ENCODE measurements at places on chromosomes 13 and 19.

- DNase-seq, result no peak
These were observed 50.7 kb downstream of the NDFIP2 start for GRCh38 chr13:79531542-79532254.

DNA sequence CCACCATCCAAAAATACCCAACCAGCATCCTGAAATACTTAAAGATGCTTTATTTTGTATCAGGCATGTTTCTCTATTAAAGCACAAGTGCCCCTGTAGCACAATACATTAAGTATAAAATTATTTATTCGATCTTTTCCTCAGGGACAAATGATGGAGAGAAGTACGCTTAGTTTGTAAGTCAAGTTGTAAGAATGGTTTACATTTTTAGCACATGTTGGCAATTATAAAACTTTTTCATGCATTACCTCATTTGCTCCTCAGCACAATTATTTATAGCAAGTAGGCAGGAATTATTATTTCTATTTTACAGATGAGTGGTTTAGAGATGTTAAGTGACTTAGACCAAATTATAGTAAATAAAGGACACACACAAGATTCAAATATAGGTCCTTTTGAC is 232.6 kb upstream of the HTR2A start:
- DNase-seq, result no peak

DNA sequence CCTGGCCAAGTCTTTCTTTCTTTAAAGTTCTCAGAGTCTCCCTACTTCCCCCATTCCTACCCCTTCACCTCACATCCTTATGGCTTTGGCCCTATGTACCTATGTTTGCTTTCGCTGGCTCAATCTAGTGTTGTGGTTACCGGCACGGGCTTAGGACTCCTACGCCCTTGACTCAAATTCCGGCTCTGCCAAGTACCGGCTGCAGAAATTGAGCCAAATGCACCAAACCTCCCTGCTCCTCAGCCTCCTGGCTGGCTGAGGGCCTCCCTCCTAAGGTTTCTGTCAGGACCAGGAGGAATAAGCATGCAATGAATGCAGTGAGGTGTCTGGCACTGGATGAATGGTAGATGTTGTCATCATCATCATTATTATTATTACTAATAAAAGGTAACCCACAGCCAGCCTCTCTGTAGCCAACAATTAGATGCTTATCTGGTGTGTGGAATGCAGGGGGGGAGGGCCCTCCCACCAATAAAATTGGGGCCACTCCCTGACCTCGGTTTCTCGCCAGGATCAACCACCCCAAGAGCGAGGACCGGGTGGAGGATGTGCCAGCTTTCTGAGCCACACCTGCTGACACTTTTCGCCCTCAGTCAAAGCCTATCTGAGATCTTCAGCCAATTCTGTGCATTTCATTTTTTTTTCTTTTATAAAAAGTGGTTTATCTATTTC is 20.7 kb downstream of the KLK5 start:
- no peak for DNase-seq

DNA sequence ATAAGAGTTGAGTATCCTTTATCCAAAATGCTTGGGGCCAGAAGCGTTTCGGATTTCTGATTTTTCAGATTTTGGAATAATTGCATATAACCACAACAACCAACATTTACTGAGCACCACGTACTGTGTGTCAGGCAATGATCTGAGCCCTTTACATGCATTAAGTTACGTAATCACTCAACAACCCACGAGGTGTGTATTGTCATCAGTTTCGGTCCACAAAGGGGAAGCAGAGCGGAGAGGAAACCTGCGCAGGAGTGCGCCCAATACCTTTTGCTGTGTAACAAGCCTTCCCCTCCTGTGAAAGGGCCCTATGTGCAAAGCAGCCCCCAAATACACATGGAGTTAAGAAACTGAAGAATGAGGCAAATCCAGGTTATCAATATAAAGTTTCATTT is 20.7 kb upstream of the NLRP12 start:
- peak; percentile 16 for DNase-seq

- no peak for DNase-seq
These were observed 428.3 kb upstream of the MIR17HG start for GRCh38 chr13:90919153-90919552.

DNA sequence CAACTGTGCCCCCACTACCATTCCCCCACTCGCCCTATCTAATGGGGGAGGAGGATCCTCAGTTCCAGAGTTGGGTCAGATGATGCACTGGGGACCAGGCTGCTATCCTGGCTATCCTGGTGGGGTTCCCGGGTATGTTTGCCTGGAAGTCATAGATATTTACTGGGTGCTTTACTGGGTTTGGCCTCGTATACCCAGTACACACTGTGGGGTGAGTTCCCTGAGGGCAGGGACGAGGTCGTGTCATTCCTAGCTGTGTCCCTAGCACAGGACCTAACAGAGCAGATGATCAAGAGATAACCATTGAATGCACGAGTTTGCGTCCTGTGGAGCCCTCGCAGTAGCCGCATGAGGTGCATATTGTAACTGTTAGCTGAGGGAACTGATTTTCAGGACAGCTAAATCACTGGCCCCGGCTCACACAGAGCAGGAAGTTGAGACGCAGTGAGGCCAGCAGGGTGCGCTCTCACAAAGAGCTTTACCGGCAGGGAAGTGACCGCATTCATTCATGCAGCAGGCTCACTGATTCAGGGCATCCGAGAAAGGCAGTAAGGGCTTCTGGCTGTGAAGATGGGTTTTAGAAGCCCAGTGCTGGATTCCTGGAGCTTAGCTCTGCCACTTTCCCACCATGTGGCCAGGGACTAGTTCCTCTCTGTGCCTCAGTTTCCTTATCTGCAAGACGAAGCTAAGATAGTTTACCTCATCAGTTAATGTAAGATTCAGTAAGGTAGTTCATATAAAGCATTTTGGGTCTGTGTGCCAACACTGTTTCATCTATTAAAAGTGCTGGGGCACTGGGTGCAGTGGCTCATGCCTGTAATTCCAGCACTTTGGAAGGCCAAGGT is 6.0 kb downstream of the RUVBL2 start:
- DNase-seq, result peak; percentile 77

DNA sequence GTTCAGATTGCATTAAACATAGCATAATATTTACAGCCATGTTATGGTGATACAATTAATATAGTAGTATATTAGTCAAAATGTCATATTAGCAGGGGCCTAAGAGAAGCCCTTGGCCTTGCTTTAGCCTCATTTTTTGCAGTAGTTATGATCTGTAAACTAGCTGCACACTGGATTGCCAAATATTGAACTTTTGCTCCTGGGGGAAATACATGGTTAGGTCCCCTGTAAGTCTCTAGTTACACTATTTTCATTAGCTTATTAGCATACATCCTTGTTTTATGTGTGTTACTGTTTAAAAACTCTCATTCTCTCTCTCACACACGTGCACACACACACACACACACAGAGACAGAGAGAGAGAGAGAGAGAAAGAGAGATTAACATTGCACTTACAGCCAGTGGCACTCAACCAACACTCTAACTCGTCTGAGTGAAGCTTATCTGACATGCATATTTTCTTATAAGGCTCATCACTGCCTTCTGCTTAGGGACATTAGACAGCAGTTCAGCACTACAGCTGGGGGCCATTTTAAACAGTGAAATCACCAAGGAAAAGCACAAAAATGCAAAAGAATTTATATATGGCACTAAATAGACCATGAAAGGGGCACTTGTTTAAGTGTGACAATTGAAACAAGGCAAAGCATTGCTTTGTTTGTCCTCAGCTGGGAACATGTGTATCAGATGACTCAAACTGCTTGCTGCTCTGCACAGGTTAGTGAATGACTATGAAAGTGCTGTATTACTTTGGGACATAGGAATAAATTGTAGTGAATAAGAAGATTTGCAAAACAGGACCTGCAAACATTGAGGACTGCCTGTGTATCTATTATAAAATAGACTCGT is 278.7 kb downstream of the GPC6 start:
- no peak for DNase-seq

GRCh38 chr19:49704888-49705642 is 14.1 kb downstream of the CPT1C start:
- no peak for DNase-seq

DNA sequence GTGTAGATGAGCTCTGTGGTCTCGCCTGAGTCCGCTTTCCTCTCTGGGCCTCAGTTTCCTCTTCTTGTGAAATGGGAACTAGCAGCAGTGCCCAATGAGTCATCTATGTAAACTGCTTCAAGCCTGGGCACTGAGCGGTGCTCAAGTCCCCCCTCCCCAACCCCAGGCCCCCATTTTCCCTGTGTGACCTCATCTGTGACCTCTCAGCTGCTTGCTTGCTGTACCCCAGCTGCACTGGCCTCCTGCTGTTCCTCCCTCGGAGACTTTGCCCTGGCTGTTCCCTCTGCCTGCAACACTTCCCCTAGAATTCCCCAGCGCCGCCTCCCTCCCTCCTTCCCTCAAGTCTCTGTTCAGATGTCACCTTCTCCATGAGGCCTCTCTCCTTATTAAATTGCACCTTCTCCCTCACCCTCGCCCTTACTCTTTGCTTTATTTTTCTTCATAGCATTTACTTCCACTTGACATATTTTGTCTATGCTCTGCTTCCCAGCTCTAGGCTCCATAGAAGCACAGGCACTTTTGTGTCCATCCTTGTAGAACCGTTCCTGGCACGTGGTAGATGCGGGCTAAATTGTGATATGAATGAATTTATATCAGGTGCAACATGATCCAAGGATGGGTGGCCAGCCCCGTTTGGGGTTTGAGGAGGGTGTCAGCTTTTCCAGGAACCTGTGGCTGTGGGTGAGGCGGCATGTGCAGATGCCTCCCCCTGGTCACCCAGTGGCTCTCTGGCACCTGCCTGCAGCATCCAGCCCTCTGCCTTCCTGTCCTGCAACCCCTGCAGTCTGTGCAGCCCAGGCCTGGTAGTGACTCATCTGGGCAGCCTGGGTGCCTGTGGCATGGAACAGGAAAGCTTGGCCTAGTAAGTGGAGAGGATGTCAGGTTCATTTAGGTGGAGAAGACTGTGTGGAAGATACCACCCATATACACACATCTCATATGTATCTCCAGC is 26.3 kb downstream of the SIPA1L3 start:
- DNase-seq, result no peak

- DNase-seq, result no peak
These were observed 15.4 kb upstream of the RAB20 start for GRCh38 chr13:110576736-110577476.

DNA sequence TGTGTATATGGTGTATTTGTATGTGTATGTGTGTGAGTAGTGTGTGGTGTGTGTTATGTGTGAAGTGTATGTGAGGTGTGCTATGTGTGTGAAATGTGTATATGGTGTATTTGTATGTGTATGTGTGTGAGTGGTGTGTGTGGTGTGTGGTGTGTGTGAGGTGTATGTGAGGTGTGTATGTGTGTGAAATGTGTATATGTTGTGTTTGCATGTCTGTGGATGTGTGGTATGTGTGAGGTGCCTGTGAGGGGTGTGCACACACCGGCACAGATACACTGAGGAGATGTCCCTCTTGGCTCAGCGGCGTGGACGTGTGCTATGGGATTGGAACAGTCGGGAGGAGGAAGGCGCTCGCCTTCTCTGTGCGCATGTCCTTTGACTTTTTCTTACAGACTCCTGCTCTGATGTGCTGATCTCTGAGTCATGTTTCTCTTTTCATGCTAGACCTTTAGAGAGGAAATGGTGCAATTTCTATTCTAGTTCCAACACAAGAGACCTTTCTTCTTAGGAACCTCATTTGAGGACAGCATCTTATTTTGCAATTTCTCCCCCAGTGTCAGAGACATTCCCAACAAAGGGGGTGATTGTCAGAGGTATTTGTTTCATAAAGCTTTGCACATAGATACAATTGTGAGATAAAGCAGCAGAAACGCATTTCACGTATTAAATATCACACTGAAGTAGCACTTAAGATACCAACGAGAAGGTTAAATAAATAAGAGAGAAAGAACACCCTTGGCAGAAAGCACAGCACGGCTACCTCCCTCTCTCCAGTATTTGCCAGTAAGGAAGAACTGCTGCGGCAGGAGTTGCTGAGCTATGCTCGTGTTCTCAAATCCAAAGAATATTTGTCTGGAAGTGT is 11.3 kb upstream of the TNFRSF19 start:
- DNase-seq, result no peak

- DNase-seq, result no peak
These were observed 1586.0 kb upstream of the PRR20A start for GRCh38 chr13:55554741-55555140.

- DNase-seq, result peak; percentile 85
These were observed 7.1 kb downstream of the FOSB start for GRCh38 chr19:45474606-45475521.

DNA sequence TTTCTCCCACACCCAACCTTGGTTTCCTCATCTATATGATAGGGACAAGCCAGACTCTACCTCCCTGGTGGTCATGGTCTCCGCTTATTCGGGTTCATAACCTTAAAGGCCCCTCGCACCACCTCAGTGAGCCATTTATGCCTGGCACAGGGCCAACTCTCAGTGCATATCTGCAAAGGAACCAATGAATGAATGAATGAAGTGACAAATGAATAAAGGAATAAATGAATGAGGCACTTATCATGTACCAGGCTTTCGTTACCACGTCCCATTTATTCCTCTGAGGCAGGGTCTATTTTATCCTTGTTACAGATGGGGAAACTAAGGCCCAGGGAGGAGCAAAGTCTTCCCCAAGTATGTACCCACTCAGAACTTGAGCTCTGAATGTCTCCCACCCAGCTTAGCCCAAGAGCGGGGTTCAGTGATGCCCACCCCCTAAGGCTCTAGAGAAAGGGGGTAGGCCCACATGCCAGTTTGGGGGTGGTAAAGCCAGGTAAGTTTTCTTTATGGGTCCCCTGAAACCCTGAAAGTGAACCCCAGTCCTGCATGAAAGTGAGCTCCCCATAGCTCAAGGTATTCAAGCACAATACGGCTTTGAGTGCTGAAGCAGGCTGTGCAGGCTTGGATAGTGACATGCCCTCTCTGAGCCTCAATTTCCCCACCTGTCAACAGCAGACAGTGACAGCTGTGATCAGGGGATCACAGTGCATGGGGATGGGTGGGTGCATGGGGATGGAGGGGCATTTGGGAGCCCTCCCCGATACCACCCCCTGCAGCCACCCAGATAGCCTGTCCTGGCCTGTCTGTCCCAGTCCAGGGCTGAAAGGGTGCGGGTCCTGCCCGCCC is 490 bp upstream of the SLC5A5 start:
- DNase-seq, result no peak

DNA sequence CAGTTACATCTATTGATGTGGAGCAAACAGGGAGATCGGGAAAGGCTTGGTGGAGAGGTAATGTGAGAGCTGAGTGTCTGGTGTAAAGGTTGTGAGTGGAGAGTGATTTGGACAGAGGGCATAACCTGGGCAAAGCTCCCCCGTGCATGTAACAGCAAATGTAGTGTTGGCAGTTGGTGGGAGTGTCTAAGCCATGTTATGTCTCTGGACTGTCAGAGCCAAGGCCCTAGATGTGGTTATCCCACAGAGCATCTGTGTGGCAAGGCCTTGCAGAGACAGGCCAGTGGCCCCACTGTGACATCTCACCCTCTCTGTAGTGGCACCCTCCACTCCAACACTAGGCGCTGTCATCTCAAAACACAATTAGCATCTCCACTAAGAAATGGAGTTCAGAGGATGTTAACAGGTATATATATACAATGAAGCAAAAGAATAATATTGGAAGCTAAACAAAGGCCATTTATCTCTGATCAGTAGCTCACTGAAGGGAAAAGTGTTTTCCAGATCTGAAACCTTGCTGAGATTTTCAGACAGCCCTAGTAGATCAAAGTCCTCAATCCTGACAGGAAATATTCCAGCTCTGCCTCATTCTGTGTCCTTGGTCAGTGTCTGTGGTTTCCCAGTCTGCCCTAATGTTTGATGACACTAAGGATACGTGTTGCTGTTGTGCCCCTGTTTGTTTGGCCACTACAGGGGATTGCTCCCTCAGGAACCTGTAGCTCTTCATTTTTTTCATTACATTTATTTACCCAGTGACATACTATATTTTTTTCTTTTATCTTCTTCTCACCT is 20.2 kb downstream of the POLR1D start:
- DNase-seq, result no peak
